Motor neuron (in vitro differentiated cells): ENCODE measurements at places on chromosomes 7 and 10.

GRCh38 chr7:4715410-4715776, 33.3 kb downstream of the FOXK1 start:
- no peak for ATAC-seq

GRCh38 chr10:131266936-131267813, 44.3 kb downstream of the TCERG1L start:
- no peak for ATAC-seq

- ATAC-seq: peak; percentile 5
Observed at GRCh38 chr7:30660331-30661255, 21.7 kb downstream of the CRHR2 start.

- no peak for ATAC-seq
Observed at GRCh38 chr7:139629392-139630082, 106.1 kb downstream of the CLEC2L start.

DNA sequence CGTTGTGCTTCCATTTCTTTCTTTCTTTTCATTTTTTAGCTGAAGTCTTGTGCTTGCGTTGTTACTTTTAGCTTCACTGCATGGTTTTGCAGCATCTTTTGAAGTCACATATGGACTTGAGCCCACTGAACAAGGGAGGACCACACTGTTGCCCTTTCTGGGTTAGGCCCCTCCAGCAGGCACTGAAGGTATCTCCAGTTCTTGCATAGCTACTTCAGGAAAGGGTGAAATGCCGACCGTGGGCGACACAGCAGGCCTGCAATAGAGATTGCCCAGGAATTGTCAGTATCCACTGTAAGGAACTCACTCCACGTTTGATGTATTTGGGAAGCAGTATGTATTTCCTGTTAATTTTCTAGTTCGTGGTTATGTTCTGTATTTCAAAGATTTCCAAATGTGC, 85.1 kb downstream of the WDR37 start:
- no peak for ATAC-seq

DNA sequence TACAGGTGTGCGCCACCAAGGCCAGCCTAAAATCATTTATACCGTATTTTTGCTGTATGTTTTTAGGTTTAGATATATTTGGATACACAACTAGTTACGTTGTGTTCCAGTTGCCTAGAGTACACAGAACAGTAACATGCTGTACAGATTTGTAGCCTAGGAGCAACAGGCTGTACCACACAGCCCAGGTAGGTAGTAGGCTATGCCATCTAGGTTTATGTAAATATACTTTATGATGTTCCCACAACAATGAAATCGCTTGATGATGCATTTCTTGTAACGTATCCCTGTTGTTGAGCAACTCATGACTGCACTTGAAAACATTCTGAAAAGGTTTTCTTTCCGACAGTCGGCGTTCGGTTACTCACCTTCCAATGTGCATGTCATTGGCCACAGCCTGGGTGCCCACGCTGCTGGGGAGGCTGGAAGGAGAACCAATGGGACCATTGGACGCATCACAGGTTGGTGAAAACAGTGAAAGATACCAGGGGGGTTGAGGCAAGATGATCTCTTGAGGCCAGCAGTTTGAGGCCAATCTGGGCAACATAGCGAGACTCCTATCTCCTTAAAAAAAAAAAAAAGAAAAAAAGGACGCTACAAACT, 7.7 kb downstream of the PNLIP start:
- ATAC-seq: no peak

- ATAC-seq: no peak
Observed at GRCh38 chr10:75845176-75845947, 413.9 kb downstream of the LRMDA start.
